ENCODE measurements at places on chromosomes 1 and 21.

DNA sequence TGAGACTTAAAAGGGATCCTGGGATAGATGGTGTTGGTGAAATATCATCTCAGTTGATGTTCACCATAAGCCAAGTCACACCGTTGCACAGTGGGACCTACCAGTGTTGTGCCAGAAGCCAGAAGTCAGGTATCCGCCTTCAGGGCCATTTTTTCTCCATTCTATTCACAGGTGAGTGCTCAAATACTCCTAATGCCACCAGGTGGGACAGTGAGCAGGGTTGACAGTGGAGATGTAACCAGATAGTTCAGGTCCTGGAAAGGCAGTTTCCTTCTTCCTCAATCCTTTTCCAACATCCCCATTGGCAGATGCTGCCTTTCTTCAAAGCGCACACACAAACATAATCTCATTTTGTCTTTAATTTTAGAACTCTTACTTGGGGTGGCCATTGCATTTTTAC lies 11.6 kb downstream of the CD160 start:
- no peak for DNase-seq

GRCh38 chr1:113965703-113966412 lies 13.4 kb upstream of the OLFML3 start:
- DNase-seq, result no peak

DNA sequence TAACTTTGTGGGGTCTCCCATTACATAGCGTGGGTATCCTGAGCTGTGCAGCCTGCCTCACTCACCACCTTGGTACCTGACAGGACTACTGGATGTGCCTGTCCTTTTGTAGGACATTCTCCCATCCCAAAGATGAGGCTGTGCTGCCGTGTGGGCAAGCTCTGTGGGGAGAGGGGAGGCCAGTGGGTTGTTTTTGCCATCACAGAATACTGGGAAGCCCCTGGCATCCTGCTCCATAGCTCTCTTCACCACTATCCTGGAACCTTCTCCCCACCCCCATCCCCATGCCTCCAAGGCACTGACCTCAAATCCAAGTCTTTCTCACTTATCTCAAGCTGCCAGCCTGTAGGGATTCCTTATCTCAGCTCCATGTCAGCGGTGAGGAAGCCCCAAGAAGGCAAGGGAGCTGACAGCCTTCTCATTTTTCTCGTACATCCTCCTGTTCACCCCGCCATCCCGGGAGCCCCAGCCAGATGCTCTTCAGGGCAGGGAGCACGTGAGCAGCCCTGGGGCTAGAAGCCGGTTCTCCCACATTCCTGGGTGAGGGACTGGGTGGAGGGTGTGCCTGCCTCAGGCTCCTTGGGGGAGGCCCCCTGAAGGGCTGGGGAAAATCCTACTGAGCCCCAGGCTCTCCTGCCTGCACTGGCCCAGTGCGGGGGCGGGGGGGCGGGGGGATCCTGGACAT lies 2.4 kb upstream of the ELF3 start:
- no peak for DNase-seq

- no peak for DNase-seq
These were observed 37.2 kb downstream of the PRDM16 start for GRCh38 chr1:3106216-3106615.

- DNase-seq, result no peak
These were observed at the start of gene CCDC18 for GRCh38 chr1:93180723-93181613. TSS of gene CCDC18 (plus strand) at chr1:93180724. CDS start at chr1:93183362, 2,638 bp downstream.

GRCh38 chr1:174946031-174946430 lies 53.7 kb upstream of the CACYBP start:
- no peak for DNase-seq

- no peak for DNase-seq
These were observed 12.9 kb upstream of the TMEM125 start for GRCh38 chr1:43256675-43257570.

All from stimulated activated CD4-positive, alpha-beta T cell treated with anti-CD3 and anti-CD28 coated beads, TNF-alpha, amount 100 ng/mL, for 4 hours (primary cell).